ENCODE measurements at places on chromosomes 12 and 14.

GRCh38 chr12:54054742-54055194, 1.1 kb downstream of the HOXC4 start:
- DNase-seq, result no peak

GRCh38 chr12:55652352-55652751, 15.7 kb downstream of the OR10P1 start:
- DNase-seq, result no peak

- no peak for DNase-seq
Measured at GRCh38 chr14:43988989-43989388, 518.1 kb downstream of the FSCB start.

- DNase-seq, result no peak
Measured at GRCh38 chr12:124618291-124618902, 51.0 kb upstream of the NCOR2 start.

- no peak for DNase-seq
Measured at GRCh38 chr12:57242329-57242690, 8.7 kb downstream of the STAC3 start.

DNA sequence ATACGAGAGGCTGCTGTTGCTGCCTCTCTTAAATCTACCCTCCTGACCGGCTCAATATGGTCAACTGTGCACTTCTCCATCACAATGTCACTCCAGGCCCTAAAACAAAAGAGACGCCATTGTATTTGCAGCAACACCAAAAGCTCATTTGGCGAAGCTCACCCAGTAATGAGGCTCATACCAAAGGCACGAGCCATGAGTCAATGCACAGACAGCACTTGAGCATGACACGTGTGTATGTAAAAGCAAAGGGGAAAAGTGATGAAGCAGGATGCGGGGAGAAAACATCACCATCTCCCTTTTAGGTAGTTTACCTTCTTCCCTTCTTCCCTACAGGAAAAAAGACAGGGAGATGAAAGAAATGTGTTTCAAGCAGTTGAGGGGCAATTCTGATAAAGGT, 150.3 kb downstream of the FOXN3 start:
- DNase-seq, result no peak

- DNase-seq, result no peak
Measured at GRCh38 chr14:54489731-54490444, 1.1 kb upstream of the GMFB start.

DNA sequence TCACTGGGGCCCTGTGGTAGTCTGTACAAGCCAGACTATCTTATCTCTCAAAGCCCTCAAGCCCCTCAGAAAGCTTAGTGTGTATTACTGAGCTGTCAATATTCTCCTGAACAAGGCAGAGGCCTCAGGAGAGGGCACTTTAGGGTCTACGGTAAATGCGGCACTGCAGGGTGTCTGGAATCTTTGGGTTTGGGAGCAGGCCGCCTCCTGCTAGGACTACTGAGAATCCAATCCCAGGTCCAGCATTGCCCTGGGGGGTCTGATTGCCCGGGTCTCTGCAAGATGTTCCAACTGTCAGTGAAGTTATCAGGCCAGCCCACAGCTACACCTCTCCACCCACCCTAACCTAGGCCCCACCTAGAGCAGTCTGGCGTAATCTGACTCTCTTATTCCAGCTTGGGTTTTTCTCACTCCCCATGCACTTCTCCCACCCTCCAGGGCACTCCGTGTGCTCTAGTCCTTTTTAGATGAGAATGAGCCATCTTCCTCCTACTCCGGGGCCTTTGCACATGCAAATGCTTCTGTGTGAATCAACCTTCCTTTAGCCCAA, 4.3 kb upstream of the ZFP36L1 start:
- no peak for DNase-seq

- DNase-seq, result no peak
Measured at GRCh38 chr14:92412912-92413311, 89.9 kb downstream of the SLC24A4 start.

GRCh38 chr12:120078868-120079267, 37.7 kb downstream of the RAB35 start:
- no peak for DNase-seq

- DNase-seq, result no peak
Measured at GRCh38 chr14:89280600-89280999, 136.4 kb downstream of the FOXN3 start.

DNA sequence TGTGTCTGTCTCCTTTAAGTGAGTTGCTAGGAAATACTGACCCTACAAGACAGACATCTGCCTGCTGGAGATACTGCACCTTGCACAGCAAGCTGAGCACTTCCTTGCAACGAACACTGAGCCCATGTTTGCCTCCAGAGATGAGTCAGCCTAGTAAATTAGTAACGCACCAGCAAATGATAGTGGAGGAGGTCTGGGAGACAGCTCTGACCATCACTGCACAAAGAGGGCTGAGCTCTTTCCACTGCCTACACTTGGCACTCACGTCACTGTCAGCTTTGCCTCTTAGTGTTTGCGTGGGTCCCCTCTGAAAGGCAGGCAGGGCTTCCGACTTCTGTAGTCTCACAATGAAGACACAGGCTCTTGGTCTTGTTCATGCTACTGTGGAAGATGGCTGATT, 109.0 kb downstream of the APAF1 start:
- peak; percentile 25 for DNase-seq

- peak; percentile 43 for DNase-seq
Measured at GRCh38 chr14:89185919-89186855, 230.8 kb downstream of the FOXN3 start.

DNA sequence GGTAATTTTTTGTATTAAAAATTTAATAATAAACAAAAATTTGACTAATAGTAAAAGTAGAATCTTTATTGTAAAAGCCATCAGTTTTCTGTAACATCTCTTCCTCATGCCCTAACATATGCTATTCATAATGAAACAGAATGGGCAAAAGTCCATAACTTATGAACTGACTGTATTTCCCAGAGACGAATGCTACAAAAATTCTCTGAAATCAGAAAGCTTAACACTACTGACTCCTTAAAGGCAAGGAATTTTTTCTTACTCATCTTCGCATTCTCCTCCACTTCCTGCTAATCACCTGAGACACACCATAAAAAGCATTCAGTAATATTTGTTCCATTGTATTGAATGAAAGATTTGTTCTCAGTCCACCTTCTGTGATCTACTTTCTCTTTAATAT, 17.6 kb downstream of the MON2 start:
- DNase-seq, result no peak

- DNase-seq, result no peak
Measured at GRCh38 chr12:68972595-68972994, 39.6 kb upstream of the CPM start.

- peak; percentile 9 for DNase-seq
Measured at GRCh38 chr14:101843665-101844064, 82.2 kb downstream of the PPP2R5C start.

GRCh38 chr14:99792551-99793212, 531 bp upstream of the EML1 start:
- DNase-seq, result no peak

DNA sequence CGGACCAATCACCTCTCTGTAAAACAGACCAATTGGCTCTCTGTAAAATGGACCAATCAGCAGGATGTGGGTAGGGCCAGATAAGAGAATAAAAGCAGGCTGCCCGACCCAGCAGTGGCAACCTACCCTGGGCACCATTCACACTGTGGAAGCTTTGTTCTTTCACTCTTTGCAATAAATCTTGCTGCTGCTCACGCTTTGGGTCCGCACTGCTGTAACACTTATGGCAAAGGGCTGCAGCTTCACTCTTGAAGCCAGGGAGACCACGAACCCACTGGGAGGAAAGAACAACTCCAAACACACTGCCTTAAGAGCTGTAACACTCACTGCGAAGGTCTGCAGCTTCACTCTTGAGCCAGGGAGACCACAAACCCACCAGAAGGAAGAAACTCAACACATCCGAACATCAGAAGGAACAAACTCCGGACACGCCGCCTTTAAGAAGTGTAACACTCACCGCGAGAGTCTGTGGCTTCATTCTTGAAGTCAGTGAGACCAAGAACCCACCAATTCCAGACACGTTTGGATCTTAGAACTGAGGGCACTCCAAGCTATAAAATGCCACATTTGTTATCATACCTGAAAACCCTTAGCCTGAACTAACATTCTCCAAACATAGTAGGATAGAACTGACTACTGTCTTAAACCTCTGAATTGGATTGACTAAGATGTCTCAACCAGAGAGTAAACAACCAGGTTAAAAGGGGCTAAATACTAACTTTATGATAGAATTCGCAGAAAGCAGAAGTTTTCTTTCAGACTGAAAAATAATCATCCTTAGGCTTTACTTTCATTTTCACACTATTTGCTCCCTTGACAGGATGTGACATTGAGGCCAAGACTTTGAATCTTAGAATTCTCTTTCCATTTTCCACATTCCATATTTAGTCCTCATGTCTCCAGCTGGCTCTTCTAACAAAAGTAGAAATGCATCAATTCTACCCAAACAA, 33.6 kb downstream of the CDKL1 start:
- no peak for DNase-seq

DNA sequence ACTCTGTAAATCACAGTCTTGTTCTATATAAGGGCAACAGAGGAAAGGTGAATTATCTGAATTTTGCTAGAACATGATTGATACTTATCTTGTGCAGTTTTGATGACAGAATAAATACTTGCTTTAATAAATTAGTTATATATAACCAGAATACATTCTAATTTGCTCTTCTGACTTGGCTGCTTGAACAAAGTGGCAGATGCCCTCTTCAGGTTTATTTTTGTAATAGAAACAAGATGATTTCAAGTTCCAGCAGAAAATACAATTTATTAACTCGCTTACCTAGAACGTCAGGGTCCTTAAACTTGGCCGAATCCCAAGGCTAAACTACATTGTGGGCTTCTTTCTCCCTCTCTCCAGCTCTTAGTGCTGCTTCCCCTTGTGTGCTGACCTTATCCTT, 57.6 kb upstream of the SSTR1 start:
- DNase-seq, result no peak

DNA sequence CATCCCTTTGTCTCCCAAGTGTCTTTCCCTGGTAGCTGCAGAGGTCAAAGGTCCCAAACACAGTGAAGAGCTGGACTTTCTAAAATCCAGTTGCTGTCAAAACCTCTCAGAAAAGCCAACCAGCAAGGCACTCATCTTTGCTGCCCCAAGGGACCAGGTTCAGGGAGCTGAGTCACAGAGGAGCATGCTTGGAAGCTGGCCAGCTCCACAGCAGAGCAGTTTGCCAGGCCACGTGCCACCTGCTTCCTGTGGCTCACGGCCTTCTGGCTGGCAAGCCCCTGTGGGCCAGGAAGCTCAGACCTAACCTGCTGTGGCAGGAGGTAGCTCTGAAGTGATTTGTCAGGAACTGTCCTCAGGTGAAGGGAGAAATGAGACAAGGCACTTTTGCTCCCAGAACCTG, 3.6 kb downstream of the ISCU start:
- DNase-seq, result peak; percentile 71

GRCh38 chr12:49892084-49892731, 11.5 kb downstream of the FAIM2 start:
- DNase-seq, result no peak

DNA sequence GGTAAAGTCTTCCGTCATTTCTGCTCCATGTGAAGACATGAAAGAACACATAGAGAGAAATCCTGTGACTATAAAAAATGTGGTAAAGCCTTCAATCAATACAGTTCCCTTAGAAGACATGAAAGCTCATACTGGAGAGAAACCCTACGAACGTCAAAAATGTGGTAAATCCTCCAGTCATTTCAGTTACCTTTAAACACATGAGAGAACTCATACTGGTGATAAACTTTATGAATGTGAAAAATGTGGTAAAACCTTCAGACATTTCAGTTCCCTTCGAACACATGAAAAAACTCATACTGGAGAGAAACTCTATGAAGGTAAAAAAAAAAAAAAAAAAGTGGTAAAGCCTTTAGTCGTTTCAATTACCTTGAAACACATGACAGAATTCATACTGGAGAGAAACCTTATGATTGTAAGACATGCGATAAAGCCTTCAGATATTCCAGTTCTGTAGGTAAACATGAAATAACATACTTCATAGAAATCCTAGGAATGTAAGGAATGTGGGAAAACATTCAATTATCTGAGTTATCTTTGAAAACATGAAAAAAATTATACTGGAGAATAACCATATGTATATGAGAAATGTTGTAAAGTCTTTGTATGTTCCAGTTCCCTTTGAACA, 60.4 kb downstream of the MAP4K5 start:
- no peak for DNase-seq

DNA sequence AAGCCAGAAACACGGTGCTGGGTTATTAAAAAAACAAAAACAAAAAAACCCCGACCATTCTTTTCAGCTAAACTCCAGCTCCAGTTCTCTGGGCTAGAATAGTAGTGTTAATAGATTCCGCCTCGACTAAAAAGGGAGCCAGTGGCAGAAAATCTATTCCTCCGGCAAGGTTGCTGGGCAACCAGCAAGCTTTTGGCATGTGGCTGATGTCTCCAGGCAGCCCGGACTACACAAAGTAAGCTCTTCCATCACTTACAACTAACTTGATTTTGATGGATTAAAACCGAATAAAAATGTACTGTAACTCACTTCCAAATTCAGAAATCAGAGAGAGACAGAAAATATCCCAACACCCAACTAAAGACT, 126.4 kb upstream of the FOXN3 start:
- no peak for DNase-seq

DNA sequence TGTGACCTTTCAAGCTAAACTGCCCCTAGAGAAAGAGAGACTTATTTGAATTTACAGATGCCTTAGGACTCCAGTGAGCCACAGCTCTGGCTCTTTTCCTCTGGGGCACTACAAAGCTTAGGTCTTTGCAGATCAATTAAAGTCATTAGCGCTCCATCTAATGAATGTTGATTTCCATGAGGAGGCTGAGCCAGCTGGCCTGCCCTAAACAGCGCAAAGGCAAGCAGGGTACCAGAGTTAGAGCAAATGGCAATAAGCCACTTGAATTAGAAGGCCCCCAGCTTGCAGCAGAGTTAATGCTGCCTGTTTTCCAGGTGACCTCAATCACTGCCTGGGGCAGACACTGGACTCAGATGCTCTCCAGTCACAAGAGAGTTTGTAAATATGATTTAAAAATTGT, 695.3 kb downstream of the DIO2 start:
- DNase-seq, result no peak

DNA sequence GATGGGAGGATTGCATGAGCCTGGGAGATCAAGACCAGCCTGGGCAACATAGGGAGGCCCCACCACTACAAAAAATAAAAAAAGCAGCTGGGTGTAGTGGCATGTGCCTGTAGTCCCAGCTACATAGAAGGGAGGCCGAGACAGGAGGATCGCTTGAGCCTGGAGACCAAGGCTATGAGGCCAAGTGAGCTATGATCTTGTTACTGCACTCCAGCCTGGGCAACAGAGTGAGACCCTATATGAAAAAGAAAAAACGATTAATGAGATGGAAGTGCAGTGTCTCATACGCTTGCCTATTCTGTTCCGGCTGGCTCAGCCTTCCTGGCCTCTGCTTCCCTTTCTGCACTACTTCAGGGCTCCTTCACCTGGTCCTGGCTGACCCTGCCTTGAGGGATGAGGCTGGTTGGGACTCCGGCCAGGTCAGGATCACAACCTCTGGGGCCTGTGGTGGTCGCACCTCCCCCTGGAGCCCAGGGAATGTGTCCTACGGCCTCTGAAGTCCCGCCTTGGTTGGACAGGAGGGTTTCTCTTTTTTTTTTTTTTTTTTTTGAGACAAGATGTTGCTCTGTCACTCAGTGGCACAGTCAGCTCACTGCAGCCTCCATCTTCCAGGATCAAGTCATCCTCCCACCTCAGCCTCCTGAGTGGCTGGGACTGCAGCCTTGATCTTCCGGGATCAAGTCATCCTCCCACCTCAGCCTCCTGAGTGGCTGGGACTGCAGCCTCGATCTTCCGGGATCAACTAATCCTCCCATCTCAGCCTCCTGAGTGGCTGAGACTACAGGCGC, 10.7 kb downstream of the TEDC1 start:
- no peak for DNase-seq

- no peak for DNase-seq
Measured at GRCh38 chr14:23102801-23103200, 2.0 kb downstream of the CIROP start.

Data from SW480 (cell line).